ENCODE measurements at places on chromosomes 16 and 17.

GRCh38 chr16:1812732-1813163 lies 13.9 kb downstream of the HAGH start:
- no peak for DNase-seq

GRCh38 chr16:20851601-20852000 lies 45.3 kb downstream of the REXO5 start:
- no peak for DNase-seq

DNA sequence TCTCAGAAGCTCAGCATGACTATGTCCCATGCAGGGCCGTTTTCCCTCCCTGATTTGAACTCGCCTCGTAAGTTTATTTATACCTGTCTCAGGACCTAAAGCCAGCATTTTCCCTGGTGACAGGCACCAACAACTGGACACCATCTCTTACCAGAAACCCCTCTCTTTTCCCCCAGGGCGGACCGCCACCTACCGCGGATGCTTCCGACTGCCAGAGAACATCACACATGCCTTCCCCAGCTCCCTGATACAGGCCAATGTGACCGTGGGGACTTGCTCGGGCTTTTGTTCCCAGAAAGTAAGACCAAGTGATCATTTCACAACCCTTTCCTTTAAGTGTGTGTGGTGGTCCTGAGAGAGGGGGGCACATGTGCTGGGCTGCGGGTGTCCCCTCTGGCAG lies 24.7 kb downstream of the WSCD1 start:
- DNase-seq, result no peak

GRCh38 chr16:81181013-81181720 lies 57.3 kb upstream of the BCO1 start:
- no peak for DNase-seq

GRCh38 chr16:85902366-85903155 lies 3.6 kb downstream of the IRF8 start:
- DNase-seq, result no peak

DNA sequence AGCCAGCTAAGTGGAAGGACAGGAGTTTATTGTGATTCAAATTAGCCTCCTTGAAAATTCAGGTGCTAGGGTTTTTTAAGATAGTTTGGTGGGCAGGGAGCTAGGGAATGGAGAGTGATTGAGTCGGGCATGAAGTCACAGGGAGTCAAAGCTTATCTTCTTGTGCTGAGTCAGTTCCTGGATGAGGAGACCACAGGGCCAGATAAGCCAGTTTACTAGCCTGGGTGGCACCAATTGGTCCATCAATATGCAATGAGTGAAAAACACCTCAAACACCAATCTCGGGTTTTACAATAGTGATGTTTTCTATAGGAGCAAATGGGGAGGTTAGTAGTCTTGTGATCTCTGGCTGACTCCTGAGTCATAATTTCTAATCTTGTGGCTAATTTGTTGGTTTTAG lies 165.1 kb downstream of the ABCC12 start:
- no peak for DNase-seq

DNA sequence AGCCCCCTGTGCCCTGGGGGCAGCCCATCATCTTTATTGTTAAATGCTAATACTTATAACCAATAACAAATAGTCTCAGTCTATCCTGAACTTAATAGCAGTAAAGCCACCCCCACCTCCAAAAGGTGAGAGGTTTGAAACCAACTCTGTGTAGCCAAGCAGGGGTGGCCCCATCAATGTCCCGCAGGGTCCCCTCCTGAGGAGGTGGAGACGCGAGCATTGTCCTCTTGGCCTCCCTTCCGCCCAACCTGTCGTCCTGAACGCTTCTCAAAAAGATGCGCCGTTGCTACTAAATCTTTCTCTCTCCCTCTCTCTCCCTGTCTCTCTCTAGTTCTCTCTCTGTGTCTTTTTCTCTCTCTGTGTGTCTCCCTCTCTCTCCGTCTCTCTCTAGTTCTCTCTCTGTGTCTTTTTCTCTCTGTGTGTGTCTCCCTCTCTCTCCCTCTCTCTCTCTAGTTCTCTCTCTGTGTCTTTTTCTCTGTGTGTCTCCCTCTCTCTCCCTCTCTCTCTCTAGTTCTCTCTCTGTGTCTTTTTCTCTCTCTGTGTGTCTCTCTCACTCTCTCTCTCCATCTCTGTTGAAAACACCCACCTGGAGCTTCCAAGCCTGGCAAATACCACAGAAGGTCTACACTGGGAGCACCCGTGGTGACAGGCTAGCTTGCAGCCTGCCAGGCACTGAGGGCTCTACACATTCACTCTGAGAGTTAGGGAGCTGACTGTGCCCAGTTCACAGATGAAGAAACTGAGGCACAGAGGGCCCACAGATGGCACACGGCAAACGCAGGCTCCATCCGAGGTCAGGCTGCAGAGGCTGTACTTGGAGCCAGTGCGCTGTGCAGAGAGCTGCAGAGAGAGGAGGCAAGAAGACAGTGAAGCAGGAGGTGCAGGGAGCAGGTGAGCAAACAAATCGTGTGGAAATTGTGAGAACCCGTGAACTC lies 185.9 kb downstream of the C16orf95 start:
- no peak for DNase-seq

- DNase-seq, result no peak
Measured at GRCh38 chr16:76303637-76304314, 26.6 kb downstream of the CNTNAP4 start.

DNA sequence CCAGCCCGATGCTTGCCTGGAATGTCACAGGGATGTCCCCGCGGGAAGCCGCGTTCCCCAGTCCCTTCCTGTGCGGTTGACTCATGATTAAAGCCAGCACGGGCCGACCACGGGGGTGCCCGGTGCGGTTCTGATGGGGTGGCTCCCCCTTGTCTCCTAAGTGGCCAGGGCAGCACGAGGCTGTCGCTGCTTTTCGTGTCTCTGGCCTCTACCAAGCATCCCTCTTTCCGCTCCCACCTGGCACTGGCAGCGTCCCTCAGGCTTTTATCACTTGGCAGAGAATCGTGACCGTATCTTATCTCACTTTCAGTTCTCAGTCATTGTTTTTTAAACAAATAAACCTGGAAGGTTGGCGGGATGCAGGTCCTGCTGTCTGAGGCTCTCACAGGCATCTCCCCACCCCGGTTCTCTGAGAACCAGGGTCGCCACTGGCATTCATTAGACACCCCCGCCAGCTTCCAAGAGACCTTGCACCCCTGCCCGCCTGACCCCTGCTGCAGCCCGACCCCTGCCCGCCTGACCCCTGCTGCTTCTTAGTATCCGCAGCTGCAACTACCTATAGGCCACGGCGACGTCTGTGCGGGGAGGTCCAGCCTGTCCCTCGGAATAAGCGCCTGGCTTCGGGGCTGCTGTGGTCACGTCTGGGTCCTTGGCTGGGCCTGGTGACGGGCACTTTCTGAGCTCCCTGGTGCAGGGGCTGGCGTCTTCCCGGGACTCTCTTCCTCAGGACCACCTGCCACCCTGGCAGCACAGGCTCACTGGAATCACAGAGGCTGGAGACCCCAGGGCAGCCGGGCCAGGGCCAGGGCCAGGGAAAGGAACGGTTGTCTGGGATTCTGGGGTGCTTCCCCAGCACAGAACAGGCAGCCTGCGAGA lies 7.5 kb downstream of the C1QTNF8 start:
- no peak for DNase-seq

GRCh38 chr17:71966459-71967313 lies 154.1 kb upstream of the SOX9 start:
- DNase-seq, result no peak

- DNase-seq, result no peak
Measured at GRCh38 chr16:85412911-85413520, 200.1 kb upstream of the GSE1 start.

DNA sequence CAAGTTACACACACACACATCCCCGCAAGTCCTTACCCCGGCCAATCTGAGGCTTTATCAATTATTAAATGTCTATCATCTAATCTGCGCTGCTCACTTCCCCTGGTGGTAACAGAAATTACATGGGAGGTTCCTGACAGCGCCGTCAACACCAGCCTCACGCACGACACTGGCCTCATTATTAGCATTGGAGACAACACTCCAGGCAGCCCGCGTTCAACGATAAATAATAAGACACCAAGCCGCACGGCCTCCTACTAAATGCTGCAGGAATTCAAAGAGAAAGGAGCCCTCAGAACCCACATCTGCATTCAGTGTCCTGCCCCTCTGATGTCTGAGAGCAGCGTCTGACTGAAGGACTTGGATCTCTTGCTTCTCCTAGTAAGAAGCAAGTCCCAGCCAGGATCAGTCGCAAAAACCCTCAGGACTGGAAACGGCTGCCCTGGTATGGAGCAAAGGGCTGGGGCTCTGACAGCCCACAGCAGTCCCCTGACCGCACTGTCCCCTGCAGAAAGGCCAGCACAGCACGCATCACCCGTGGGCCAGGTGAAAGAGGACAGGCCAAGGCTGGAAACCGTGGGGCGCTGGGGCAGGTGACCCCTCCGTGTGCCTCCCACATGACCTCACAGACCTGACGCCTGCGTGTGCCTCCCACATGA lies 7.6 kb upstream of the RPH3AL start:
- DNase-seq, result no peak

DNA sequence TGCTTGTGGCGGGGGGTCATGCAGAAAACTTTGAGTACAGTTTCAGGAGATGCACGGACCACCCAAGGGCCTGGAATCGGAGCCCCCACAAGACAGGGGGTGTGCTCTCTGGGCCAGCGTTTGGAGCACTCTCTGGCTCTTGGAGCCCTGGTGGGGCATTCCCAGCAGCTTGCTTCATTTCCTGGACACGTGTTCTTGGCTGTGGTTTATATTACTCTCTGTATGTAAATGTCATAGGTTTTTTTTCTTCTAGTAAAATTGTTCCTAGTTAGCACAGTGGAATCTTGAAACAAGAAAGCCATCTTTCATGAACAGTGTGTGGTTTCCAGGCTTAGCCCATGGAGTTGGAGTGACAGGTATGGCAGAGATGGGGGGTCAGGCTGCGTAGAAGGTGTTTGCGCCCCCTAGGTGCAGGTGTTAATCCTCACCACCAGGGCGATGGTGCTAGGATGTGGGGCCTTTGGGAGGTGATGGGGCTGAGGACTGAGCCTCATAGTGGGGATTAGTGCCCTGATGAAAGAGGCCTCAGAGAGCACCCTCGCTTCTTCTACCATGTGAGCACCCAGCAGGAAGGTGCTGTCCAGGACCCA lies 79.8 kb downstream of the JPH3 start:
- no peak for DNase-seq

DNA sequence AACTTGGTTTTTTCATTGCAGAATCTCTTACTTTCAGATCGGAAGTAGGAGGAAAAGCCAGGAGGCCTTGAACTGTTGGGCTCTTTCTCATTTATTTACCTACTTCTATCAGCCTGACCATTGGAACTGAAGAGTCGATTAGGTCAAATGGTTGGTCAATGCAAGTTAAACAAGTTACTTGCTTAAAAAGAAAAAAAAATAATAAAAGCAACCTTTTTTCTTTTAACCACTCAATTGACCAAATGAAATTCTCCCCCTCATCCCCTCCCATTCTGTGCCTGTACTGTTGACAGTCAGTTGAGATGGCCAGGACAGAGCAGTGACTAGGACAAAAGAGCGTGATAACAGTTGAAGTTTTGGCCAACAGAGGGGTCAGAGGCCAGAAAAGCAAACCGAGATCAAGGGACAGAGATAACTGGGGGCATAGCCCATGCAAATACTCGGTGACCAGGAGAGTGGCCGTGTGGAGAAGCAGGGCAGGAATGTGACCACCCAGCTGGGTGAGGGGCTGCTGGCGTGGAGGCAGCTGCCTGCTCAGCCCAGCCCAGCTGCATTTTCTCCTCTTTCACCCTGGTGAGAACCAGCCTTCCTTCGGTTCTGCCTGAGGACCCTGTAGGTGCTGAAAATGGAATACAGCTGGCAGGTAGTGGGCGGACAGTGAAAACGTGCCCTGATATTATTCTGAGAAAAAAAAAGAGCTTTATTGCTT lies 72.2 kb downstream of the HS3ST3B1 start:
- no peak for DNase-seq

GRCh38 chr17:40095351-40095943 lies 4.9 kb downstream of the NR1D1 start:
- no peak for DNase-seq

Data from NCI-H1048 (cell line).